ENCODE measurements at places on chromosomes 11 and 22. TPM values are rescaled to one million over a fixed set of nuclear protein-coding genes. Genes with fewer than 3 reads are reported as not detected.

C11orf52 gene
- polyA plus RNA-seq = 0.86 TPM

DNA sequence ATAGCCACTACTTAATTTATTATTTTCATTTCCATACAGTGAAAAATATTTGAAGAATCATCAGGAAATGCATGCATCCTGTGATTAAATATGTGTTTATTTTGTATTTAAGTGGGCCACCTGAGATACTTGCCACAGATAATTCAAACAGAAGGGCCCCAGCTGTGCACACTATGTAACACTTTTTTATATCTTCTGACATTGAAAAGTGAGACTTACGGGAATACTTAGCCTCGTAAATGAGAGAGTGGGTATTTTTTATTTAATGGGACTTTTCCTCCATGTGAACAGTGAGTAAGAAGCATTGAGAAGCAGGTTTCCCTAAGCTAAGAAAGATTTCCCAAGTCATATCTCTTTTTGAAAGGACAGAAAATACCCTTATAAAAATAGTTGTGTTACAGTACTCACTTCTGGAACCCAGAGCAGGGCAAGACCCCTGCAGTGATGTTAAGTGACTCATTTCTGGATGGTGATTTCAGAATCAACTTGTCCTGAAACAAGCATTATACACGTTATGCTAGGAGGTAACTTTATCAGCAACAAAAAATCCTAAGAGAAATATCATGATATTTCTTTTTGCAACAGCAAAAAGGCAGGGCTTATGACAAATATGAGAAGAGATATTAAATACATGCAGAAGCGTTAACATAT, 478.1 kb upstream of the CHORDC1 start:
- DNase-seq = no peak

GRCh38 chr11:119263352-119263940, 53.5 kb downstream of the MCAM start:
- no peak for DNase-seq

DNA sequence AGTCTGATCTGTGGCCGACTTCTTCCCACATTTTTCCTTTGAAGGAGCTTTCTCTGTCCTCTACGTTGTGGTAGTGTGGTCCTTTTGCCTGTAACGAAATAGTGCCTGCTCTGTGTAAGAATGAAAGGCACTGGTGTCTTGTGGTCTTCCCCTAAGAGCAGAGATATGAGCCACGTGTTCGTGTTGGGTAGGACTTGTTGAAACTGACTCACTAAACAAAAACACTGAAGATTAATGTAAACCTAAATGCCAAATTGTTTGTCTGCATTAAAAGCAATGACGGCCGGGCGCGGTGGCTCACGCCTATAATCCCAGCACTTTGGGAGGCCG, 10.1 kb upstream of the RPS3 start:
- DNase-seq = peak; percentile 45

- no peak for DNase-seq
Measured at GRCh38 chr22:46414704-46415103, 79.2 kb downstream of the TRMU start.

DNA sequence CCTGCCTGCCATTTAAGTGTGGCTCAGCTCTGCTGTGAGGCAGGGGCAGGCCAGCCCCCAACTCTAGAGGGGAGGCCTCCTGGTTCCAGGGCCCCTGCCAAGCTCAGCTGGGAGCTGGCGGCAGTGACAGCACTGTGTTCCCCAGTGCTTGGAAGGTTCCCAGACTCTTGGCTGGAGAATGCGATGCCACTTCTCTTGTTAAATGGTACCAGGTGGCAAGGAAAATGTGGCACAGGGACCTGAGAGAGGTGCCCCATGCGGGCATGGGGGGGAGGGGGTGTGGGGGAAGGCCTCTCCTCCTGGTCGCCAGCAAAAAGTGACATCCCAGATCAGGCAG, 8.4 kb upstream of the TNFRSF13C start:
- peak; percentile 72 for DNase-seq

CYTH4 gene
- 53.6 TPM for polyA plus RNA-seq

RNF215 gene
- polyA plus RNA-seq = 8.3 TPM

DNA sequence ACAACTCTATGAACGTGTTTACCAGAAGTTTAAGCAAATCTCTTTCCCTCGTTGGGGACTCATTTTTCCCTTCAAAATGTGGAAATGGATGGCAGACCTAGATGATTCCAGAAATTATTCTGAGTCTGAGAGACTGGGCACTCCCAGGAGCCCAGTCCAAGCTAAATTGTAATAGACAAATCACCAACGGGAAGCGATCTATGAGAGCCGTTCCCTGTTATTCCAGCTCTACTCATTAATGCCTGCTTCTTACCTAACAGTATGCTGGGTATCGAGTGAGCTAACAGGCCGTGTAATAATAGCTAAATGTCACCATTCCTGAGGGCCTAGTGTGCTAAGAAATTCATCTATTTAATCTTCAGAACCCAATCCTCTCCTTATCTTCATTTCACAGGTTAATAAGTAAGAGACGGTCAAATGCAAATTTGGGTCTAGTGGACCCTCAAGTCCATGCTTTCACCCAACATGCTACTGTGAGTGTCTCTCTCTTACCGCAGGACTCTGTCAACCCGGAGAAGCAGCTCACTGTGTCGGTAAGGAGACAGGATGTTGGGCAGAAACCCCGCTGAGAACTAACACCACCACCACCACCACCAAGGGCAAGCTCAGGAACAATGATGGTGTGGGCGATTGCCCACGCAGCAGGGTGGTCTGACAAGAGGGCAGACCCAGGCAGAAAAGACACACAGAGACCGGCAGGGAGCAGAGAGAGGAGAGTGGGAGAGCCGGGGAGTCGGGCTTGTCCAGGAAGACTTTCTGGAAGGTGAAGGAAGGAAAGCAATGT, 57.1 kb upstream of the TIMP3 start:
- no peak for DNase-seq

DNA sequence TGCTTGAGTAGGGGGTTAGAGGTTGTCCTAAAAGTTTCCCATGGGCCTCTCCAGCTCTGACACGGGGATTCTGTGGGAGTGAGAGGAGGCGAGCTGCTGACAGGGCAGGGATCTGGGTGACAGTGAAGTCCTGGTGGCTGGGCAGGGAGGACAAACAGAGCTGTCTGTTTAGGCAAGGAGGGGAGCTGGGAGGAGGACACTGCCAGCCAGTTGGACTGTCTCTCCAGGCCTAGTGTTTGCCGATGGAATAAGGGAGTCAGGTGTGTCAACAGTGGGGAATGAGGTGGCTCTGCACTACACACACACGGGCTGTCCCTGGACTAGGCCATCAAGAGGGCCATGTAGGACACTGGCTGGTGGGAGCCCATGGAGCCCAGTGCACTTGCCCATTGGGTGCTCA, 20.6 kb upstream of the SYT7 start:
- no peak for DNase-seq

DNA sequence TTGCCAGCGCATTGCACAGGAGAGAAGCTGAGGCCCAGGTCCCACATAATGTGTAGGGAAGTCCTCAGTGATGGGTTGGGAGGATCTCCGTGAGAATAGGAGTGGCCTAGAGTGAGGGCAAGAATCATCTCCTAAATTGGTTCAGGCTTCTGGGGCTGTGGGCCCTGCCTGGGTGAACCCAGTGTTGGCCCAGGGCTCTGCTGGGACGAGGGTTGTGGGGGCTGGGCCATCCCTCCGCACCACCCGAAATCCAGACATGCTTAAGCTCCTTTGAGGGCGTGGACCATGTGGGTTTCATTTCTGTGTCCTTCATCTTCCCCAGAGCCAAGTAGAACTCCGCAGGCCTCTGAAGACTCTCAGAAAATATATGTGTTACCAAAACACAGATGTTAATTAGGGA, 3.7 kb downstream of the MICALL1 start:
- no peak for DNase-seq

GRCh38 chr22:28838971-28839370, 38.6 kb upstream of the XBP1 start:
- peak; percentile 6 for DNase-seq

GRCh38 chr11:102422817-102423712, 29.5 kb downstream of the TMEM123 start:
- DNase-seq = no peak

DNA sequence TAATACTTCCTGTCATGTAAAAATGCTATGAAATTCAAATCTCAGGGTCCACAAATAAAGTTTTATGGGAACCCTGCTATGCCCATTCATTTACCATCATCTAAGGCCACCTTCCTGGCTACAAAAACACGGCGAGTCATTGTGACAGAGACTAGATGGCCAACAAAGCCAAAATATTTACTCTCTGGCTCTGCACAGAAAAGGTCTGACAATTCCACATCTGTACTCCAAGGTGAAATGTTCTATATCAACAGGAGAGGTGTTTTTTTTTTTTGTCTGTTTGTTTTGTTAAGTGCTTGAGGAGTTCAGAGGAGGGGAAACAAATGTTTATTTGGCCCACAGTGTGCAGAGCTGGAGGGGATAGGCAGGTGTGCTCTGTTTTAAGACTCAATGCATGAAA, 18.6 kb upstream of the TMA7B start:
- no peak for DNase-seq

DNA sequence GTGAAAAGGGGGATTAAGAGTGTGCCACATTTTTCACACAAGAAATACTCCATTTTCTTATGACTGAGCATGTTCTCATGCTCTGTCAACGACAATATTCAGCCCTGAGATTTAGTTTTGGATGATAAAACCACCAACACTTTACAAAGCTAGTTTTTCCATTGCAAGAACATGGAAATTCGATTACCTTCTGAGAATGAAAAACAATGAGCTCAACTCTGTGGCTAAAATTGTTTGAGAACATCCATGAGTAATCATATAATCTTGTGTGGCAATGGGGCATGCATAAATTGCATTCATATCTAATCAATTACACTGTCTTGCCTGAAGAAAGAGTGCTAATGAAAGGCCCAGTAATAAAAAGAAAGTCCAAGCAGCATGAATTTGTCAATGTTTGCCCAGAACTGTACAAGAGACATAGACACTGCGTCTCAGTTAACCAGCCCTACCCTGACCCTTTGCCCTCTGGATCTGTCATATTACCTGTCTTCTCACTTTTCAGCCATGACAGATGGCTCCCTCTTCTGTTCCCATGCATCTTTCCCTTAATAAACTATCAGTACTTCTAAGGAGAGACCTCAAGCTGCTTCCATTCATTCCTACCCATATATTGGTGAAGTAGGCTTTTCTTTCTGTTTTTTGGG, 253.4 kb downstream of the FAM76B start:
- DNase-seq = no peak

- no peak for DNase-seq
Measured at GRCh38 chr11:78564490-78565467, 9.9 kb downstream of the NARS2 start.

DNA sequence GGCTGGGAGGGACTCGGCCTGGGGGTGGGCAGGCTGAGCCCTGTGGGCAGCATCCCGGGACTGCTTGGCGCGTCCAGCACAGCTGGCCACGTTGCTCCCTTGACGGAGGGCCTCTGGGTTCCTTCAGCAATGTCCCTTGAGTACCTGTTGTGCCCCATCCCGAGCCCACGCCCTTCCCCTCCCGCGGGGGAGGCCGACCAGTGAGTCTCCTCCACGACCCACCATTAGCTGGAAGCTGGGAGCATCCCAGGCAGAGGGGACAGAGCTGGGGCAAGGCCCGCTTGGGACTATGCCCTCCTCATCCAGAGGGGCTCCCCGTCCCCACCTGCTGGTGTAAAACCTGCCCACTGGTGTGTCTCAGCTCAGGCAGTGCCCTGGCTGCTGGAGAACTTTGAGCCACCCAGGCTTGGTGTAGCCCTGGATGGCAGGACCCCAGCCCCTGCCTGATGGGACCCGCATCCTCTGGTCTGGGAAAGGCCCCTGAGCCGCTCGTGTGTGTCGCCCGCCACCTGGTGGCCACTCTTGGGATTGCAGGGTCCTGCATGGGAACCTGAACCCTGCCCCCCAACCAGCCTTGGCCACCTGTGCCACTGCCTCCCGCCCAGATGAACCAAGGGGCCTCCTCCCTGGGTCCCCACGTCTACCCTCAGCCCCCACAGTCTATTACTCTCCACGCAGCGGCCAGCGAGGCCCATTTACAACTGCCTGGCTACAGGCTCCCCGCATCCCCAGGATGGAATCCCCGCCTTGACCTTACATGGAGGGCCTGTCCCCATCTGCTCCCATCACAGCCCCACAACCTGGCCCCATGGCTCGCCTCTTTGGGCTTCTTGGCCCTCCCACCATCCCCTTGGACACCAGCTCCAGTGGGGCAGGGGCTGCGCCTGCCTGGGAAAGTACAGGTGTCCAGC, 16.6 kb upstream of the ARHGAP8 start:
- peak; percentile 94 for DNase-seq

DNA sequence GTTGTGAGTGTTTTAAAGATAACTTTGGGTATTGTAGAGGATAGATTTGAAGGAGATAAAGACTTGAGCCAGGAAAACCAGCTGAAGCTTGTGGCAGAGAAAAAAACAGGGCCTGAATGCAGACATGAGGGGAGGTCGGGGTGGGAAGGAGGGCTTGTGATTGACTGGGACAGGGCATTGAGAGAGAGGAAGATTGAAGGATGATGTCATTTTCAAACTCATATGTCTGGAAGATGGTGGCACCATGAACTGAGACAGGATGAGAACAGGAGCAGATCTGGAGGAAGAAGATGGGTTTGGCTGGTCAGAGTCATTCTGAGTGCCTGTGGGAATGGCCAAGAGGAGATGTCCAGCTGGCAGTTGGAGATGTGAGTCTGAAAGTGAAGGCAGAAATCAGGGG, 14.7 kb downstream of the CSNK2A3 start:
- no peak for DNase-seq

- no peak for DNase-seq
Measured at GRCh38 chr11:119634301-119634700, 94.7 kb downstream of the NECTIN1 start.

TENM4 gene
- polyA plus RNA-seq = 0.19 TPM

DNA sequence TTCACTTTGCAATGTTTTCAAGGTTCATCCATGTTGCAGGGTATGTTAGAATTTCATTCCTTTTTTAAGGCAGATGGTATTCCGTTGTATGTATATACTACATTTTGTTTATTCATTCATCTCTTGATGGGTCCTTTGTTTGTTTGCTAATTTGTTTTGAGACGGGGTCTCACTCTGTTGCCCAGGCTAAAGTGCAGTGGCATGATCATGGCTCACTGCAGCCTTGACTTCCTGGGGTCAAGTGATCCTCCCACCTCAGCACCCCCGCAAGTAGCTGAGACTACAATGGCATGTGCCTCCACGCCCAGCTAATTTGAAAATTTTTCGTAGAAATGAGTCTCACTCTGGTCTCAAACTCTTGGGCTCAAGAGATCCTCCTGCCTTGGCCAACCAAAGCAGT, 6.2 kb downstream of the UVRAG start:
- no peak for DNase-seq

GRCh38 chr11:10886652-10887250, 28.9 kb upstream of the ZBED5 start:
- no peak for DNase-seq

DNA sequence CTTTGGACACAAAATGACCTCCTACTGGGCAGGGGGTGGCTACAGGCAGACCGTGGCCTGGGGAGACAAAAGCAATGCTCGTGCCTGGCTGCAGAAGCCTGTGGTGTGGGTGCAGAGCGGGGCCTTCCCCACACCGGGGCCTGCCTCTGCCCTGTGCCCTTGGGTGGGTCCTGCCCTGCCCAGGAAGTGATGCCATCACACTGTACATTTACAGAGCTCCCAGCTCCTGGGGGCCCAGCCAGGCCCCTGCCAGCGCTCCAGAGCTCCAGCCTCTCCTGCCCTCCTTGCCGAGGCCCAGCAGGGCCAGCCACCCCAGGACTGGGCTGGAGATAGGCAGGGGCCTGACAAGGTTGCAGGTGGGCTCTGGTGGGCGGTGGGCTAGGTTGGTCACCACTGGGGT, 40.1 kb downstream of the MUC5B start:
- peak; percentile 83 for DNase-seq

FAM83F gene
- polyA plus RNA-seq = 0.13 TPM

GRCh38 chr11:72433455-72434036, 785 bp downstream of the CLPB start:
- no peak for DNase-seq
